ENCODE measurements at places on chromosomes 5 and 9. TPM values are rescaled to one million over a fixed set of nuclear protein-coding genes. Genes with fewer than 3 reads are reported as not detected.

- no peak for DNase-seq
Measured at GRCh38 chr5:124698770-124699169, 47.7 kb downstream of the ZNF608 start.

- no peak for DNase-seq
Measured at GRCh38 chr5:31711935-31712592, 73.1 kb downstream of the PDZD2 start.

GRCh38 chr5:13133951-13134350 is 810.5 kb downstream of the DNAH5 start:
- no peak for DNase-seq

DNA sequence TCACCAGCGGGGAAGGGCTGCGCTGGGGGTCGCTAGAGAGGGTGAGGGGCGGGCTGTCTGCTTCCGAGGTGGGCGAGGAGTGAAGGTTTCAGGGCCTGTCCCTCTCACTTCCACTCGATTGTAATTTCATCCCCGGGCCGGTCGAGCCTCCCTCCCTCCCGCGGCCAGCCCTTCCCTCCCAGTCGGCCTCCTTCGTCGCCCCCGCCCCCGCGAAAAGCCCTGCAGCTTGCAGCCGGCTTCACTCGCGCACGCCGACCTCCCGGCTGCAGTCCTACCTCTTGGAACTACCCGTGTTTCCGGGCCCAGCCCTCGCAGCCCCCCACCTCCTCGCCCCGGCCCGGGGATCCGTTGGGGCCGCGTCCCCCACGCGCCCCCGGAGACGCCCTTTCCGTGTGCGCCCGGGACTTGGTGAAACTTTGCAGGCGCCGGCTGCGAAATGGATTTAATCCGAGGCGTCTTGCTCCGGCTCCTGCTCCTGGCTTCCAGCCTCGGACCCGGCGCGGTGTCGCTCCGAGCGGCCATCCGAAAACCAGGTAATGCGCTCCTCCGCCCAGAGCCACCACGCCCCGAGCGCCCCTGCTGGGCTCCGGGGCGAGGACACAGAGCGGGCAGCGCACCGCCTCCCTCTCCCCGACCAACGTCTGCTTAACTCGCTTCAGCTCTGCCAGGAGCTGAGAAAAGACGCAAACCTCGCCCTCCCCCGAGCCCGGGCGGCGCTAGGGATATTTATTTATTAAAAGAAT is at the start of gene EGFLAM:
TSS of gene EGFLAM (plus strand) at position 241 of the 743 bp plus-strand sequence. CDS start at position 437, 196 bp downstream.
- DNase-seq = no peak

DNA sequence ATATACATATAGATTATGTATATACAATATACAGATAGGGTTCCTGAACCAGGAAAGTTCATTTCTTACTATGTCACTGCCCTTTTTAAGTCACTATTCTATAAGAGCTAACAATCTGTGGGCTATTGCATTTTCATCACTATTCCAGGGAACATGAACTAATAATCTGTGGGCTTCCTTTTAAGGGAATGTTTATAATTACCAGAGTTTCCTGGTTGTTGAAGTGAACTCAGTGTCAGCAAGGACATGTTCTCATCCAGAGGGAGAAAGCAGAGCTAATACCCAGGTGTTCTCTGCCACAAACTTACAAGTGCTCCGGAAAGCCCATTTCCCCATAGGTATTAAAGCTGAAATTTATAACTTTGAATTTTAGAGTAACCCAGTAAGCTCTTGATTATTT is 69.6 kb downstream of the CWC27 start:
- DNase-seq = no peak

- DNase-seq = no peak
Measured at GRCh38 chr5:18329328-18329727, 695.1 kb downstream of the TAF11L14 start.

GRCh38 chr9:82091100-82091499 is 102.5 kb downstream of the SPATA31D1 start:
- no peak for DNase-seq

DNA sequence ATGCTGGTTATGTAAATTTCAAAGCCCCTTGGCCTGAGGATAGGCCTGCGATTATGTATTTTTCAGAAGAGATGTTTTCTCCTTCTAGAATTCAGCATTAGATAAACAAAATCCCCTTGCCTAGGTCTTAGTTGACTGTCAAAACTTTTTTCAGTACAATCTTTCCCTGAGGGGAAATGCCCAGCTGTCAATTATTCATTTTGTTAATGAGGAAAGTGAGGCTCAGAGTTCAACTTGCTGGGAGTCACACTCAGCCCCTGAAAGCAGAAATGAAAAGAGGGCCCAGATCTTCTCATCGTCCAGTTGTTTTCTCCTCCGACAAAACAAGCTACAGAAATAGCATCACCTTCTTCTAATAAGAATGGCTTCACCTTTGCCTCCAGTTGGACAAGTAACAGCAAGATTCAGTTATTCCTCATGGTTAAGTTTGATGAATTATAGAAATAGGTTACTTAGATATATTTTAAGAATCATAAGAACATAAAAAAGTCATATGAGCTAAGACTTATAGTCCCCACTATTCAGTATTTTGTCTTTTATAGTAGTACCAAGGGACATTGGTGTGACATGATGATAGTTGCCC is 627.1 kb upstream of the WWC1 start:
- no peak for DNase-seq

GRCh38 chr5:37490931-37491330 is 111.8 kb downstream of the WDR70 start:
- no peak for DNase-seq

Gene SNX30
- 6.5 TPM for total RNA-seq

Measured in activated B cell treated with CpG ODN at 0.5 μM for 24 hours (primary cell).